Posterior vena cava (tissue), 2 donors: ENCODE measurements at places on chromosomes 13 and 19. TPM values are rescaled to one million over a fixed set of nuclear protein-coding genes. Genes with fewer than 3 reads are reported as not detected.

DNA sequence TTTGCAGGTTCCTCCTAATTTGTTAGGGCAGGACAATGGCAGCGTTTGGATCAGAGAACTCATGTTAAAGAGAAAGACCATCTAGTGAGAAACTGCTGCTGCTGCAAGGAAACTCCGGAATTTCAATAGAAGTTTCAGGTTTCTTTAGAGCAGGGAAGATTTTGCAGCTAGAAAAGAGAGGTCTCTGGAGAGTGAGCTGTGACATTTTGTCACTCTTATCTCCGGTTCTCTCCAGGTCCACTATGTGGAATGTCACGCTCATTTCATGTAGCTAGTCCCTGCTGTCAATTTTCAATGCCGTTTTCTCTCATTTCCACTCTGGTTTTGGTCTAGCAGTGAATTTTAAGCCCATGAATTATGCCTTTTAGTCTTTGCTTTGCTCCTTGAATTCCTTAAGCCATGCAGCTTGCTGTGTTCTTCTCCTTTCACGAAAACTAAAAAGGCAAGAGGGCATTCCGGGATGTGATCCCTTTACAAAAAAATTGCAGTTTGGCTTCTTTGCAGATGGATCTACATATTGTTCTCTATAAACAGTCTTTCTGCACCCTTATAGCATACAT is 46.7 kb upstream of the POSTN start:
- no peak for DNase-seq

- no peak for DNase-seq
These were observed 161.6 kb upstream of the OBI1 start for GRCh38 chr13:78820541-78820940.

GRCh38 chr13:95156208-95156607 is 145.0 kb downstream of the ABCC4 start:
- DNase-seq = no peak

- no peak for DNase-seq
These were observed 54.6 kb downstream of the ARHGAP35 start for GRCh38 chr19:46915386-46915785.

- no peak for DNase-seq
These were observed 191.6 kb downstream of the DLEU7 start for GRCh38 chr13:50651922-50652321.

GRCh38 chr13:42170029-42170428 is 101.9 kb upstream of the AKAP11 start:
- no peak for DNase-seq

GRCh38 chr13:90246687-90247345 is 1100.7 kb upstream of the MIR17HG start:
- no peak for DNase-seq

DNA sequence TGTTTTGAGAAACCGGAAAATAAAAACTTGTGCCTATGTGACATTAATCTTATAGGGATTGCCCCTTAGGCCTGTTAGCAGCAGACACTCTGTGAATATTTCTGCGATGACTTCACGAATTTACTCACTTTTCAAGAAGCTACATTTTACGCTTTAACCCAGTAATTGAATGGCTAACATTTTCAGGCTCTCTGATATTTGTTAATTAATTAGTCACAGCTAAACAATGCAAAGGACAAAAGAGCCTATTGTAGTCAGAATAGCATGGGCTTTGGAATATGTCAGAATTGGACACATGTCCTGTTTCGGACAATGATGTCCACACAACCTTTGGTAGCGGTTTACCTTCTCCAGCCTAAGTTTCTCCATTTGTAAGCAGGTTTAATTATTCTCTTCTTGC is 506.6 kb downstream of the EFNB2 start:
- no peak for DNase-seq

GRCh38 chr19:15636026-15636425 is 4.7 kb upstream of the CYP4F3 start:
- DNase-seq = no peak

DNA sequence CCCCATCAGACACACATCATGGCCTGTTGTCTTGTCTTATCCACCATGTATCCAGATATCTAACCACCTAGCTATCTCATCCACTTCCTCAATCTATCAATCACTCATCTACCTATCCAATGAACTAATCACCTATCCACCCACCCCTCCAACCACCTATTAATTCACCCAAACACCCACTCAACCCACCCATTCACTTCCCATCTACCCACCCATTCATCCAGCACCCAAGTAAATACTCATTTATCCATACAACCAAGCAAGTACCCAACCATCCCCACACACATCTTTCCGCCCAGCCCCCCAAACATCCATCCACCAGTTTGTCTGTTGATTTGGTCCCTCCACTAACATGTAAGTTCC is 753 bp upstream of the WIZ start:
- DNase-seq = no peak

GRCh38 chr19:33726756-33727155 is 69.9 kb upstream of the KCTD15 start:
- DNase-seq = peak; percentile 74

DNA sequence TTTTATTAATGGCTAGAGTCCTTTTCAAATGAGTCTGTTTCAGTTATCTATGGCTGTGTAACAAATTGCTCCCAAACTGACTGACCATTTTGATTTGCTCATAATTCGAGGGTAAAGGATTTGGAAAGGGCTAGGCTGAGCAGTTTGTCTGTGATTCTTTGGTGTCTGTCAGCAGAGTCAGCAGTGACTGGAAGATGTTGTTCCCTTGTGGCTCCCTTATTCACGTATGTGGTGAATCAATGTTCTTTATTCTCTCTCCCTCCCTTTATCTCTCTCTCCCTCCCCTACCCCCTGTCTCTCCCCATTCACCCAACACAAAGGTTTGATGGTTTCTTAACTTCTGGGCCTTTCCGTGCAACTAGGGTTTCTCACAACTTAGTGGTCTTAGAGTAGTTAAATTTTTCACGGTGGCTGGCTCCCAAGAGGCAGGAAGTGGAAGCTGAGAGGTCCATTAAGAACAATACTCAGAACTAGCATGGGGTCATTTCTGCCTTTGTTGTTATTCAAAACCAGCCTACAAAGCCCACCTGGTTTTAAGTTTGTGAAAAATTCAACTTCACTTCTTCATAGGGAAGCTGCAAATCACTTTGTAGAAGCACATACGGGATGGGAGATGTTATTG is 772.5 kb upstream of the SLITRK1 start:
- DNase-seq = no peak

ZNF491 gene
- total RNA-seq = 2.4 TPM

ZNF14 gene
- total RNA-seq = 5.0 TPM

CRX gene
- not detected for total RNA-seq

PGLYRP1 gene
- not detected for total RNA-seq
